Transverse colon (tissue), 4 donors: ENCODE measurements at places on chromosomes 12 and 14. TPM values are rescaled to one million over a fixed set of nuclear protein-coding genes. Genes with fewer than 3 reads are reported as not detected.
A peak's percentile ranks its signal among the peaks of the same experiment; 100 is the strongest.

DNA sequence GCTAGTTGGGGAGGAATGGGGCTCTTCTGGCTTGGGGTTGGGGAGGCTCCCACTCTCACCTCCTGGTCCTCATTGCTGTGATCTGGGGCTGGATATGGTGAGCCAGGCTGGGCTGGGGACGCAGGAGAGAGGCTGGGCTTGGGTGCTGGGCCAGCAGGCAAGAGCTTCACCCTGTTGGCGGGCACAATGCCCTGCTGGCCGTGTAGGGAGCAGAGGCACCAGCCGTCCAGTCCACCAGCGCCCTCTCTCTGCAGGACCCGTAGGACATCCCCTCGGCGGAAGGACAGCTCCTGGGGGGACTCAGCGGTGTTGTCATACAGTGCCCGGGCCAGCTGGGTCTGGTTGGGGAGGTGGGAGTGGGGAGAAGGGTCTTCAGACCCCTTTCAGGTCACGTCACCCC lies 4.5 kb downstream of the EFS start:
- DNase-seq, result no peak

The HCAR2 gene
- not detected for total RNA-seq

The KITLG gene
- 10.5 TPM for total RNA-seq

The IPO4 gene
- total RNA-seq, result 58.7 TPM

The CLBA1 gene
- 6.7 TPM for total RNA-seq

The DCTN2 gene
- 344 TPM for total RNA-seq

- no peak for DNase-seq
Observed at GRCh38 chr14:58243790-58244555, 670 bp upstream of the PSMA3 start.

DNA sequence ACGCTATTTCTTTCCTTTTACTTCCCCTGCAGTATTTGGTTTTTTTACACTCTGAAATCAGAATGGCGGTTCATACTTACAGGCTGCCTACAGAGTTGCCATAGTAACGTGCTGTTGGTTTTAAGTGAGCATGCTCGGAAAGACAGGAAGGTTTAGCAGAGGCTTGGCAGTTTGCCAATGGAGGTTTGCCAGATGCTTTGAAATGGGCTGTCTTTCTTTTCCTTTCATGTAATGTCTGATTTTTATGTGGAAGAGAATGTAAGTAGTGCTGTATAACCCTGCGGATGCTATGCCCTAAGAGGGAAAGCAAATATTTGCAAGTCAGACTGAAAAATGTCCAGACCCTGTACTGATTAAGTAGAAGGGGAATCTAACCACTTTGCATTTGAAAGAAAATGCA lies 32.8 kb downstream of the ARID4A start:
- DNase-seq, result peak; percentile 86

The ERGIC2 gene
- total RNA-seq, result 17.5 TPM

The CLEC2A gene
- total RNA-seq, result not detected

DNA sequence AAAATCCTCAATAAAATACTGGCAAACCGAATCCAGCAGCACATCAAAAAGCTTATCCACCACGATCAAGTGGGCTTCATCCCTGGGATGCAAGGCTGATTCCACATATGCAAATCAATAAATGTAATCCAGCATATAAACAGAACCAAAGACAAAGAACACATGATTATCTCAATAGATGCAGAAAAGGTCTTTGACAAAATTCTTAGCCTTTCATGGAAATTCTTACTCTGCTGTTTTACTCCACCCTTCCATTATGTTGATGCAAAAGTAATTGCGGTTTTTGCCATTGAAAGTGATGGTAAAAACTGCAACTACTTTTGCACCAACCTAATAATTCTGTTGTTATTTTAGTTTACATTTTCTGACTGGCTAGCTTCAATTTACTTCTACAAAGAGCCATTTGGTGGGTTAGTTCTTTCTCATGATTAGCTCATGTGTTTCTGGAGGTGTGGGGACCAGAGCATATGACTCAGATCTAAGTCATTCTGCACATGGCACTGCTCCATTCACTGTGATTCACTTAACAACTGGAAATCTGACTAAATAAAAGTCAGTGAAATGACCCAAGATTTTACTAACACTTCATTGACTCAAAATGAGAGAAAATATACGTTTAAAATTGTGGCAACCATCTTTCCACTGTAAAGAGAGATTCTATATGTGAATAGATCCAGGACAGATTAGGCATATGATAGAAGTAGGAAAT lies 99.9 kb downstream of the TMTC3 start:
- no peak for DNase-seq

GRCh38 chr12:68042212-68042699 lies 53.0 kb downstream of the IFNG-AS1 start:
- DNase-seq, result no peak

The MYH6 gene
- total RNA-seq, result 1.5 TPM

DNA sequence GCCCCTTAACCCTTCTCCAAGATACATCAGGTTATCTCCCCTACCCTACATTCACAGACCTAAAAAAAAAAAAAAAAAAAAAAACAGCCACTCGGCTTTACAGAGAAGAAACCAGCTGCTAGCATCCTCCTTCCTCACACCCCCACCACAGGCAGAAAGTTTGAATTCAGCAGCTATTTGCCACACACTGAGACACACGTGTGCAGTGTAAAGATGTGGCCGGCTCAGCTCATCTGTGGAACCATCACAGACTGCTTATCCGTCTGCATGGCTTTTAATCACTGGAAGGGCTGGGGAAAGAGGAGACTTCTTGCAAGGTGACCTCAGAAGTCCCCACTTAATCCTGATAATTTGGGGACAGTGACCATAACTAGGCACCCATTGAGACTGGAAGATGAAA lies 50.0 kb downstream of the VWF start:
- no peak for DNase-seq

DNA sequence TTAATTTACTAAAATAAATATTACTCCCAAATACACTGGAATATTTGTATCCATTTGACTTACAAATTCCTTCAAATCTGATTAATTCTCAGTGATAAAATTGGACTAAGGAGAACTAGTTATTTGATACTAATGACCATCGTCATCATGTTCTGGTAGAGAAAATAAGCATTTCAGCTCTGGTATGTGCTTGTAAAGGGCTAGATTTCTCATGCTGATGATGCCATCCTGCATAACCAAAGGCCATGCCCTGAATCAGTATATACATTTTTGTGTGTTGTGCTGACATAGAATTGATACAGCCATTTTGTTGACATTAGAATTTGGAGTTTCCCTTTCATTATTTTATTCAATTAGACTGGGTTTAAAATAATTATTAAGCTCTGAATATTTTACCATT lies 148.9 kb downstream of the PCNX1 start:
- DNase-seq, result no peak

The BDKRB2 gene
- total RNA-seq, result 16.8 TPM

DNA sequence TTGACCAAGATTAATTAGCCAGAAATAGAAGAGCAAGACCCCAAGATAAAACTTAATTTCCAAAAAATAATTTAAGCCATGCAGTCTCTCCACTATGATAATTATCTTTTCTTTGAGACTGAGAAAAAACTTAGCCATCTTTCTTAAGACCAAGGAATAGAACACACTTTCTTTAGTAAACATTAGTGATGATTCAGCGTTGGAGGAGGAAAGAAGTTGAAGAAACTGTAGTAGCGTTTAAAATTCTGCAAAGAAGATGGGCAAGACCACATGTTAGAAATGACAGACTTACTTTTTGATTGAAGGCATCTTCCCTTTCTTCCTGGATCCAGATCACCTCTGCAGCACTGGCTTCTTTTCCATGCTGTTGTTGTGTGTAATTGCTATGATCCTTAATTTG lies 124.8 kb upstream of the RASSF8 start:
- DNase-seq, result no peak

- DNase-seq, result no peak
Observed at GRCh38 chr14:65432361-65432948, 19.9 kb downstream of the FUT8 start.

DNA sequence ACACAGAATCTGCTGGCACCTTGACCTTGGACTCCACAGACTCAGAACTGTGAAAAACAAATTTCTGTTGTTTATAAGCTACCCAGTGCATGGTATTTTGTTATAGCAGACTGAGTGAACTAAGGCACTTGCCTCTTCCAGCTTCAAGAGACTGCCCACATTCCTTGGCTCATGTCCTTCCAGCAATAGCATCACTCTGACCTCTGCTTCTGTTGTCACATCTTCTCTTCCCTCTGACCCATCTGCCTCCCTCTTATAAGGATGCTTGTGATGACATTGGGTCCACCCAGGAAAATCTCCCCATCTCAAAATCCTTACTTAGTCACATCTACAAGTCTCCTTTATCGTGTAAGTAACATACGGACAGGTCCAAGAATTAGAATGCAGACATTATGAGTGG lies 200.4 kb downstream of the PIK3C2G start:
- DNase-seq, result no peak

GRCh38 chr14:23670481-23670880 lies 34.3 kb downstream of the DHRS2 start:
- DNase-seq, result no peak

The KRT6C gene
- total RNA-seq, result not detected

GRCh38 chr14:104563191-104563741 lies 16.3 kb upstream of the C14orf180 start:
- DNase-seq, result no peak

GRCh38 chr12:128268379-128268995 lies 1.5 kb downstream of the TMEM132C start:
- no peak for DNase-seq

DNA sequence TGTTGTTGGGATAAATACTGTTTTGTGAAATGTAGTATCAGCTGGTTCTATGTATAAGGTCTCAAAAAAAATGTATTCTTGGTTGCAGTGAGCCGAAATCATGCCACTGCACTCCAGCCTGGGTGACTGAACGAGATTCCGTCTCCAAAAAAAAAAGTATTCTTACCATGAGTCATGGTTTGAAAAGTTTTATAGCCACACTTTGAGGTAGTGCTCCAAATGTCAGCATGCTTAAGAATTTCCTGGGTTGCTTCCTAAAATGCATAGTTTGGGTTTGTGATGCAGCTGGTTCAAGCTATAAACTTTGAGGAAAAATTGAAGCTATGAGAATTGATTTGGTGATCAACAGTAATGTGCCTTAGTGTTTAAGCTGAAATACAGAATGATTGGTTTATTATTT lies 48.0 kb downstream of the ETNK1 start:
- no peak for DNase-seq

DNA sequence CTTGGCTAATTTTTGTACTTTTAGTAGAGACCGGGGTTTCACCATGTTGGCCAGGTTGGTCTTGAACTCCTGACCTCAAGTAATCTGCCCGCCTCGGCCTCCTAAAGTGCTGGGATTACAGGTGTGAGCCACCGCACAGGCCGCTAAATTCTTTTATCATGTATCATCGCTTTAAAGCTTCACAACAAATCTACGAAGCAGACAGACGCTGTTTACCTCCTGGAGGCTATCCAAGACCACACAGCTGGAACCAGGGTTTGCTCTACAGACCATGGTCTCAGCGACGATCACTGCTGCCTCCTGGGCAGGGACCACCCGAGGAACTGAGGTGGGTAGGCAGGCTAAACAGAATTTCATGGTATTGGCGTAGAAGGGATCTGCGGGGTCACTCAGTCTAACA lies 27.2 kb downstream of the KRT80 start:
- no peak for DNase-seq

- DNase-seq, result no peak
Observed at GRCh38 chr12:108802101-108802961, 55.1 kb downstream of the SSH1 start.

GRCh38 chr14:76391981-76392690 lies 16.2 kb downstream of the ESRRB start:
- no peak for DNase-seq

GRCh38 chr12:94768398-94769046 lies 118.2 kb upstream of the TMCC3 start:
- DNase-seq, result peak; percentile 31

The TGM1 gene
- 2.2 TPM for total RNA-seq

GRCh38 chr14:94540031-94540794 lies 21.0 kb upstream of the SERPINA4 start:
- DNase-seq, result no peak

GRCh38 chr12:41167701-41168100 lies 20.4 kb upstream of the PDZRN4 start:
- no peak for DNase-seq

GRCh38 chr12:83052890-83053541 lies 366.3 kb downstream of the TMTC2 start:
- DNase-seq, result no peak

- DNase-seq, result no peak
Observed at GRCh38 chr12:38934078-38934584, 28.7 kb upstream of the CPNE8 start.

DNA sequence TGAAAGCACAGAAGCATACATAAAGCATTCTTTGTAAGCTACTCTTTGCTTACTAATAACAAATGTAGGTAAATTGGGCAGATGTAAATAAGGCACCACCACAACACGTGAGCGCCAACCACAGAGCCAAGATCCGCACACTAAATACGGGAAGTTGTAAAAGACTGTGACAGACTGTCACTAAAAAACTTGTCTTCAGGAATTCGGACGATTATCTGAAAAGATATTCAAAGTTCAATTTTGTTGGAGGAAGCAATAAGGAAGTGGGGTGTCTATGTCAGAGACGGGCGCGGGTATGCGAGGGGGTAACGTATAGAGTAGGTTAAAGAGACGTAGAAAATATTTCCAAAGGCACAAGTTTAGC lies 1.5 kb upstream of the HSP90B1 start:
- peak; percentile 70 for DNase-seq

DNA sequence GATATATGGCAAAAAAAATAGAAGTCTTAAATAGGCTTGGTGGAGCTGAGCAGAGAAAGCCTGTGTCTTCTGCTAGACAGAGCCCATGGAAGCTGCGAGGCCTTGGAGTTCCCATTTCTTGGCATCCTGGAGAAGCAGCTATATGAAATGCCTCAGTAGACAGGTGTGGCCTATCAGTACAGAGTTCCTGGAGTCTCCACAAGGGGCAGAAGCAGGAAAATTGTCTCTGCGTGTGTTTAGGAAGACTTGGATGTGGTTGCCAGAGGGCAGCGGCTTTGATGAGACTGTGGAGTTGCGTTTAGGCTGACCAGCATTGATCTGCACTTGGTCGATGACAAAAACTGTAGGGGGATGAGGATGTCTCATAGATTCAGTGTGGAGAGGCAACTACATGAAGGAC lies 334.5 kb upstream of the SEL1L start:
- DNase-seq, result no peak

- no peak for DNase-seq
Observed at GRCh38 chr12:57231276-57232021, 1.9 kb downstream of the SHMT2 start.

DNA sequence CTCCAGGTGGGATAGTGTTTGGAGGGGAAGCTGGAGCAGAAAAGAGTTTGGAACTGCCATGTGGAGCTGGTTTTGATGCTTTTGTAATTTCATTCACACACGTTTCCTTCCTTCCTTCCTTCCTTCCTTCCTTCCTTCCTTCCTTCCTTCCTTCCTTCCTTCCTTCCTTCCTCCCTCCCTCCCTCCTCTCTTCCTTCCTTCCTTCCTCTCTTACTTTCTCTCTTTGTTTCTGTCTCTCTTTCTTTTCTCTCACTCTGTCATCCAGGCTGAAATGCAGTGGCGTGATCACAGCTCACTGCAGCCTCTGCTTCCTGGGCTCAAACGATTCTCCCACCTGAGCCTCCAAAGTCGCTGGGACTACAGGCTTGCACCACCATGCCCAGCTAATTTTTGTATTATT lies 168.0 kb upstream of the ARID2 start:
- DNase-seq, result no peak
